Right lung (tissue), 10 donors: ENCODE measurements at places on chromosomes 3 and 15. TPM values are rescaled to one million over a fixed set of nuclear protein-coding genes. Genes with fewer than 3 reads are reported as not detected.

The FRMD4B gene
- 71.6 TPM for polyA plus RNA-seq

The ZDHHC3 gene
- 120 TPM for polyA plus RNA-seq

DNA sequence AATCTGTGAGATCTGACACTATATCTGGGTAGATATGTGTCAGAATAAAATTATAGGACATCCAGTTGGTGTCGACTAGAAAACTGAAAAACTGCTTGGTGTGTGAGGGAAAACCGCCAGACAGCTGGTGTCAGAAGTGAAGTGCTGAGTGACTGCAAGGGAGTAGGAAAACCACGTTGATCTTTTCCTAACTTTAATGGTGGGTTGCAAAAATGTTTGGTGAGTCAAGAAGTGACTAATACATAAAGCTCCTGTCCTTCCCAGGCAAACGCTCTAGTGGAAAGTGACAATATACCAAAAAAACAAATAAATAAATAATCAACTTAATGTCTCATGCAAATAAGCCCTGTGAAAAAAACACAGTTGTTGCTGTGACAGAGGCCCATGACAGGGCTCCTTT, 7.3 kb upstream of the CD96 start:
- DNase-seq: no peak

GRCh38 chr3:157871838-157872460, 234.3 kb downstream of the SHOX2 start:
- no peak for DNase-seq

DNA sequence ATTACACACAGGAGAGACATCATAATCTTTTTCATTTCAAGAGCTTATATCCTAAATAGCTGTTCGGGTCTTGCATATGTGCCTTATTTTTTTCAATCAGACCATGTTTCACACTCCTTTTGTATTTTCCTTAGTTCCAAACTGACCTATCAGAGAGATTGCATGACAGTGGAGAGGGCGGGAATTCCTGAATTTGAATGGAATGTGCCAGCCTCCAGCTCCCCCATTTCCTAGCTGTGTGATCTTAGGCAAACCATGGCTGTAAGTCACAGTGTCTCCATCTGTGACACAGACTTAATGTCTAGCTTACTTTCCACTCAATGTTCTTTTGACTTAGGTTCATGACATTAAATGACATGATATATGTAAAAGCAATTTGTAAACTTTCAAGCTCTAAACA, 62.0 kb upstream of the CSTA start:
- DNase-seq: no peak

DNA sequence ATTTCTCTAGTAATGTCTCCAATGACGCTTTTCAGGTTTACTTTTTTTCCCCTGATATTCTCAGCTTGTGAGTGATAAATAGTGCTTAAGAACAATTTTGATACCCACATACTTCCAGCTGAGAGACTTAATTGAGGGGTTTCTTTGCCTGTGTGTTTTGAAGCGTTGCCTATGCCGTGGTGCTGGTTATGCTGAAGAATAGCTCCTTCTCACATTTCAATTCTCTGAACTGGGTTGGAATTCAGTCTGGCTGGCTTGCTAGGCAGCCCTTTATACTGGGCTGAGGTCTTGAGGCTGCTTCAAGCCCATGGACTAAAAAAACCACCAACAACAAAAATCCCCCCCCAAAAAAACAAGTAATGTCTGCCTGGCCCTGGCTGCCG, 87.4 kb downstream of the CHST2 start:
- DNase-seq: no peak
